ENCODE measurements at places on chromosomes 7 and 10.

DNA sequence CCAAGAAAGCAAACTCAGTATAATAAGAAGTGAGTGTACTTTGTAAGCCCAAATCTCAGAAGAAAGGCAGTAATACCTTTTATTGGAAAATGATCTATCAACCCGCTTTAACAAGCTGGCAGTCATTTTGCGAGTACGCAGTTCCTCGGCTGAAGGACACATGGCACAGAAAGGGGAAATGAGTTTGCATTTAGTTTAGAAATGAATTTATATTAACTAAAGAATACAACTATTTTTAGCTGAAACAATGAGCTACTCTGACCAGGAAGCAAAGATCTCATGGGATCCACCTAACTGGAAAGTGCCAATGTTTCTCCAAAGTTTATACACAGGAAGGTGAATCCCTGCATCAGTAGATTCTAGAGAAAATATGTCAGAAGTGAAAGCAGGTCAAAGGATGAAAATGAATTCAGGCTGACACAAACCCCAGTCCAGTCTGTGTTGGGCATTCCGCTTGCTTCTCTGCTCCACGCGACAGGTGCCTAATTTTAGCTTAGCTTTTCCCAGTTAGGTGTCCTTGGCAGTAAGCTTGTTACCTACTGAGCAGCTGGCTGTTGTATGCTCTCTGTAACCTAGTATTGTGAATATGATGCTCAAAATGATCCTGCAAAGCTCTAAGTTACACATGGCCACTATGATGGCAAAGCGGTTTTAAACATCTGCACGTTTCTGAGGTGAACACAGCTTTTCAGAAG is 112.8 kb downstream of the LARP4B start:
- DNase-seq, result no peak

GRCh38 chr7:74143383-74143782 is 30.8 kb upstream of the EIF4H start:
- DNase-seq, result no peak

DNA sequence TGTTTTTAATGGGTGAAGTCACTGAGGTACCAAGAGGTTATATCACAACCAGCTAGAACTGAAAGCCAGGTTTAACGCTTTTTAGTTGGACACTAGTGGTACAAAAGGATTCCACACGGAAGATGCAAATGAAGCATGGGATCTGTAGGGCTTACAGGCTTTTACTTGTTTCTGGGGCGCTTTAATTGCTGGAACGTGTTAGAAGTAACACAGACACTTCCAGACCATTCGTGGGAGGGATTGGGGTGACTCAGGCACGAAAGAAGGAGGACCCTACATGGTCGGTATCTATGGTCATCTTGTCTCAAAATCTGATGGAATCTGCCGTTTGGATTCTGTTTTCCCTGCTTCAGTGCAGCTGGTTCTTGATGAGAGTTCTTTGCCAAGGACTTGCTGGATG is 1.0 kb downstream of the YKT6 start:
- DNase-seq, result no peak

- DNase-seq, result no peak
Measured at GRCh38 chr7:152574892-152575548, 100.9 kb downstream of the XRCC2 start.

GRCh38 chr7:2843191-2843685 is 870 bp downstream of the GNA12 start:
- no peak for DNase-seq

DNA sequence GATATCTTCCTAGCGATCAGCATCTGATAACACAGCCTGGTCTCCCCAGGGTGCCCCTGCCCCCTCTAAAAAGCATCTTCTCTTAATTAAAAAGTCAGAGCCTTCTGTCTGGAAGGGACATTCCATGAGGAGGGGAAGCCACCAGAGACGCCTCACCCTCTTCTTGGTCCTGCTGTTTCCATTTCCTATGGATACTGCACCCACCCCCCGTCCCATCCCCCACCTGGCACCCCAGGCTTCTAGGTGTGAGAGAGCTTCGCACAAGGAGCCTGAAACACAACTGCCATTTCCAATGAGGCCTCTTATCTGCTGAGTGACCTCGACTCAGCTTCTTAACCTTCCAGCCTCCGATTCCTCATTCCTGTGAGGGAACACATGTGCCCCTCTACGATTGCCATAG is 51.4 kb downstream of the COL13A1 start:
- DNase-seq, result no peak

- DNase-seq, result no peak
Measured at GRCh38 chr7:114786455-114786854, 135.4 kb upstream of the MDFIC start.

DNA sequence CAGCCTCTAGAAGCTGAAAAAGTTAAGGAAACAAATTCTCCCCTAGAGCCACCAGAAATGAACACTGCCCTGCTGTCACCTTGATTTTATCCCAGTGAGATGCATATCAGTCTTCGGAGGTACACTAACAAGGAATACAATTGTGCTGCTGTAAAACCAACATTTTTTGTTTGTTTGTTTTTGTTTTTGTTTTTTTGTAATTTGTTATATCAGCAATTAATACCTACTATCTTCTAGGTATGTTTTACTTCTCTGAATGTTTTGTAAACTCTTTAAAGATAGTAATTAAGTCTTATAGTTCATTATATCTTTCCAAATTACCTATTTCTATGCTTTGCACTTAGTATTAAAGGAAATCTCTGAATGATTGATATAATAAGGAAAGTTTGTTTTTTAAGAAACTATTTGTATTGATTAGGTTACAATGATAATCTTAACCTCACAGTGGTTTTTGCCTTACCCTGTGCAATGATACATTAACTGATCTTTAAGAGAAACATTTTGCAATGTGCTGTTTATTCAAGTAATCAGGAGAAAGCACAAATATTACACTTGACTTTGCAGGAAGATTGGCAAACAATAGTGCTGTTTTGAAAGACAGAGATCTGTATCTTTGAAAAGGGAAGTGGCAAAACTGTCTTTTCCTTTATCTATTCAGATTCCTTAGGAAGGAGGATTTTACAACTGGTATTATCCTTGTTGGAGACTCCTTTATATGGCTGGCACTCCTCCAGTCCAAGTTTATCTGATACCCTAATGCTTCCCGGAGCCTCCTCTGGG is 11.3 kb upstream of the HGF start:
- no peak for DNase-seq

DNA sequence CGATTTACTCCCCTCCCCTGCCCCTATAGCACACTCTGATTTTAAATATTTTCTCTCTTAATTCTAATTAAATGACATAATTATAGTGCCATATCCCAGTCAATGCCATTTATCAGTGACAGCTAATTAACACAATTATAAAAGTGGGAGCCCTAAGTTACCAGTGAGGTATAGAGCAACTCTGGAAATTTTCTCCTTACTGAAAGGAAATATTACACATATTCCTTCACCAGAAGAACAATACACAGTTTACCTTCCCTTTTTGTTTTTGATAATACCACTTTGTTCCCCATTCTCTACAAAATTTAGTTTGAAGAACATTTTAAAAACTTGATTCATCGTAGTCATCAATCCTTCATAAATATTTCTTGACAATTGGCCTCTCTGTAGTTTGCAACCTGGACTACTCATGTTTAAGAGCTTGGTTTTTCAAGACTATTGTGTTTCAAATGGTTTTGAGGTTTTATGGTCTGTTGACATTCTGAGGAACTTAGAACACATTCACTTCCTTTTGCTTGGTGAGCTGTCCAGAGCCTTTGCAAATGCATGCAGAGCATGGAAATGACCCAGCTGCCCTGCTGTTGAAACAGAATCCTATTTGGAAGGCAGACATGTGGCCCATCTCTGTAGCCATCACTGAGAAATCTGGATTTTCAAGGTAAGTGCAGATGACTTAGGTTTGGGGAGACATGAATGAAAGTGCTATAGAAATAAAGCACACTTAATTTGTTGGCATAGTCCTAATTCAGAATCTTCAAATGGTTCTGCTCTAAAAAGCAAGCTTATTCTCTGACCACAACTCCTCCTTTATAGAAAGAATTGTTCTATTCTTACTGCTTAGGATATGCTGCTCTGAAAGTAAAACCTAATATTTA is at the start of gene GPR141:
Gene GPR141 (plus strand): TSS at position 521 of the 875 bp plus-strand sequence. CDS start 56,628 bp downstream, outside the sequence.
- peak; percentile 44 for DNase-seq

DNA sequence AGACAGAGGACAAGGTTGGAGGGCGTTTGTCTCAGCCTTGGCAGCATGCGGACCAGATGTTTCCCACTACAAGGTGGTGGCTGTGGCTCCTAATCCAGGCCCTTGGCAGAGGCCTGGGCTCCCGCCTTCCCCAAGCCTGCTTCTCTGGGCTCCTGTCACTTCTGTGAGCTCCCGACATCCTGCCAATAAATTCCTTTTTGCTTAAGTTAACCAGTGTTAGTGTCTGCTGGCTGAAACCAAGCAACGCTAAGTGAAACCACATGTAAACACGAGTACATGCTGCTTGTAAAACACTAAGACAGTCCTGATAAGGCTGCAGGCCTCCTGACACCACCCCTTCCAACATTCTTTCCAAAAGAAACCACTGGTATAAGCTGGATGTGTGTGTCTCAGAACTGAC is 263.6 kb upstream of the ZMIZ1 start:
- DNase-seq, result no peak

DNA sequence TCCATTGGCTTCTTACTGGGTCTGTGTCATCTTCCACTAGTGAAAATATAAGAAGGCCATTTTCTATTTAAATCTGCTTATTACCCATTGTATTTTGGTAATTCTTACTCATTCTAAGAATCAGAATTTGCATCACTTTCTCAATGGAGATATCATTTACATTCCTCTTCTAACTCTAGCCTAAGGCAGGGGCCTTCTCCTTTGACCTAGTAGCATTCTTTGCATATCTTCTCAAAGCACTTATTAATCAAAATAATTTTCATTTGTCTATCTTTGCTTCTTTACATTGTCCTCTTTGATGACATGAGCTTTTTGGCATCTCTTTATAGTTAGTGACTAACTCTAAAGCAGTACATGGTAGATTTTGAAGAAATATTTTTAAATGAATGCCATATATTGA is 400.9 kb upstream of the SEMA3D start:
- DNase-seq, result no peak

DNA sequence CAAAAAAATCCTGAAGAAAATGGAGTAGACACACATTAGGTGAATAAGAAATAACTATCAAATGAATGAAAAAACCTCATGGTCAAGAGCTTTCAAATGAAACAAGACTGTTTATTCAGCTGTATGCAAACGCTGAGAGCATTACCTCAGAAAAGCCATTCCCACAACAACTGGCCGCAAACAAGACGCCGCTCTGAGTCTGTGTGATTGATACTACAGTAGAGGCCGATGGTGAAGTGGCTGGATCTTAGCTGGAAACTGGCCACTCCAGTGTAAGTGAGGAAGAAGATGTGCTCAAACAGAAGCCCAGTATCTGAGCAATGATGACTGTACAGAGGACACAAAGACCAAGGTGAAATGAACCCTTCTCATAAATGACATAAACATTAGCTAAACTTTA is 252.4 kb upstream of the GHITM start:
- no peak for DNase-seq

DNA sequence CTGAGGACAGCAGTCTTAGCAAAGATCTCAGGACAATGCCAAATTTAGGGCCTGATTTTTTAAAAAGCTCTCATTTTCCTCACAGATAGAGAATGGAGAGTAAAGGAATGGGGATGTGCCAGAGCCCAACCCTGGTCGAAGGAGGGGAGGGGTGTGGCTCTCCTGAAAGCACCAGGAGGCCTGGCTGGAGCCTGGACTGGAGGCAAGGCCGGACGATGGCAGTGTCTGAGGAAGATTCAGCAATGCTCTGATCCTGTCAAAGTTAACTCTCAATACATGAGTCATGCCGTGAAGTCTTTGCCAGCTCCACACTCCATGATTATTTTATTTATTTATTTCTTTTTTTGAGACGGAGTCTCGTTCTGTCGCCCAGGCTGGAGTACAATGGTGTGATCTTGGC is 108.3 kb downstream of the UPF2 start:
- DNase-seq, result no peak

DNA sequence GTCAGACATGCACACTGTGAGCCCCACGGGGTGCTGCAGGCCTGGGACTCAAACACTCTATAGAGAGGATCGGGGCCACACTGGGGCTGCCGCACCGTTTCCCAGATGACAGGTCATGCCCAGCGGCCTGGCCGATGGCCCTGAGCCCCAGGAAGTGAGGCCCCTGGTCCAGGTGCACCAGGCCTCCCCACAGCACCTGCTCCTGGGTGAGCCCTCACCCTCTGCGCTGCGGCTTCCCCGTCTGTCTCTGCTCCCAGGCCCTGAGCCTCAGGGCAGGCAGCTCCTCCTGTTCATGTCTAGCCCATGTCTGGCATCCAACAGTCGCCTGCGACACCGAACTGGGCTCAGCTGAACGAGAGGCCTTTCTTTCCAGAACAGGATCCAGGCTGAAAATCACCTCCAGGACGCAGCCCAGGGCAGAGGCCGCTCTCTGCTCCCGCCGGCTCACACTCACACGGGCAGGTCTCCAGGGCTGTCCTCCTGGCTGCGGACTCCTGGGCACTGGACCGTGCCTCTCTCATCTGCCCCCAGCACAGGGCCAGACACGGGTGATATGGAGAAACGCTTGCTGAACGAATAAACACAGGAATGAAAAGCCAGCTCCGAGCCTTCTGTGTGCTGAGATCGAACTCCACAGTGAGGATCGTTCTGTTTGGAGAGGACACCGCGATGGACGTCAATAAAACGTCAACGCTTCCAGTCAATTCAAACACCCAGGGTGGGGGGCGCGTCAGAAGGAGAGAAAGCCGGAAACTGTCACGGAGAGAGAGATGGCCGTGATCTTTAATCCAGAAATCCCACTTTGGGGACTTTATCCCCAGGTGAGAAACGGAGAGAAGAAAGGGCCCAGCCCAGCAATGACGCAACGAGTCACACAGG is 202.4 kb downstream of the ELFN1 start:
- DNase-seq, result no peak

DNA sequence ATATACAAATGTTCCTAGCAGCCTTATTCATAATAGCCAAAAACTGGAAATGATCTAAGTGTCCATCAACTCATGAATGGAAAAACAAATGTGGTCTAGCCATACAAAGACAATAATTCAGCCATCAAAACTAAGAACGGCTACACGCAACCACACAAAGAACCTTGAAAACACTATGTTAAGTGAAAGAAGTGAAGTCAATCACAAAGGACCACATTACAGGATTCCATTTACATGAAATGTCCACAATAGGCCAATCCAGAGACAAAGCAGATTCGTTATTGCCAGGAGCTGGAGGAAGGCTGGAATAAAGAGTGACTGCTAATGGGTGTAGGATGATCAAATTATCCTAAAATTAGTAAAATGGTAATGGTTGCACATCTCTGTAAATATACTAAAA is 21.1 kb downstream of the MKRN1 start:
- no peak for DNase-seq

DNA sequence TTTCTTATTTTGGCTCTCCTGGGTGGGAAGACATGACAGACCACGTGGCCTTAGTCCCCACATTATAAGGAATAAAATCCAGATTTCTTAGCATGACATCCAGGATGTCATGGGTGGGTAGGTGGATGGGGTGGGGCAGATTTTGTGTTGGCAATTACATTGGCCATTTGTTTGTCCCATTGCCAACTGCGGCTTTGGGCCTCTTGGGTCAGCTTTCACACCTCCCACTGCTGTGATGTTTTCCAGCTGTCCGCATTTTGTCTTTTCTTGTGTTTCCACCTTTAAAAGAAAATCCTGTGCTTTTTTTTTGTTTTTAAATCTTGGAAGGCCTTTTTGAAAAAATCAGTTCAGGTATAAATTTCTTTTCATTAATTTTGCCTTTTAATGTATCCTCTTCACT is 237.0 kb downstream of the SDK1 start:
- DNase-seq, result no peak
